GM12892 (cell line): ENCODE measurements at places on chromosomes 3 and 15.

DNA sequence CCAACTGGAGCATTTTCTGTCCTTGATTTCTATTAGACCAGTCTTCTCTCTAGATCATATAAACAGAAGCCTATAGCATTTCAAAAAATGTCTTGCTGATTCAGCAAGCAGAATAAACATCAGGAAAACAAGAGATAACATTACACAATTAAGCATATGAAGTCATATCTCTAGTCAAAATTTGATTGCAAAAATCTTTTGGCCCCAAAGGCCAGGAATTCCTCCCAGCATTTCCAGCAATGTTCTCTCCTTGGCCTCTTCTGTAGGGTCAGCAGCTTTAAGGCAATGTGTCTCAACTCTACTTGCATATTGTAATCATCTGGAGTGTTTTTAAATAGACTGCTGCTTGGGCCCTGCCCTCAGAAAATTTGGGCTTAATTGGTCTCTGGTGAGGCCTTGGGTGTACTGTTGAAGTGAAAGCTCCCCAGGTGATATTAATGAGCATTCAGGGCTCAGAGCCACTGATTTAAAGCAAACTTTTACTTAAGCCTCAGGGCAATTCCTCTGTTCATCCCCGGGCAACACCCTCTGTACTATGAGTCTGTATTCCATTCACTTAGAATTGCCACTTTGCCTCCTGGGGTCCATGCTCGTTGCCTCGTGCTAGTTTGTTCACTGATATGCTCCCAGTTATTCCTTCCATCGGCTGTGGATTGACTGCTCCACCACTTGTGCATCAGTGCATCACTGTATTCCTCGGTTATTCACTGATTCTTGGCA lies 1072.6 kb downstream of the ROBO2 start:
- no peak for DNase-seq

- DNase-seq, result no peak
Measured at GRCh38 chr3:16338999-16339398, 74.0 kb downstream of the OXNAD1 start.

DNA sequence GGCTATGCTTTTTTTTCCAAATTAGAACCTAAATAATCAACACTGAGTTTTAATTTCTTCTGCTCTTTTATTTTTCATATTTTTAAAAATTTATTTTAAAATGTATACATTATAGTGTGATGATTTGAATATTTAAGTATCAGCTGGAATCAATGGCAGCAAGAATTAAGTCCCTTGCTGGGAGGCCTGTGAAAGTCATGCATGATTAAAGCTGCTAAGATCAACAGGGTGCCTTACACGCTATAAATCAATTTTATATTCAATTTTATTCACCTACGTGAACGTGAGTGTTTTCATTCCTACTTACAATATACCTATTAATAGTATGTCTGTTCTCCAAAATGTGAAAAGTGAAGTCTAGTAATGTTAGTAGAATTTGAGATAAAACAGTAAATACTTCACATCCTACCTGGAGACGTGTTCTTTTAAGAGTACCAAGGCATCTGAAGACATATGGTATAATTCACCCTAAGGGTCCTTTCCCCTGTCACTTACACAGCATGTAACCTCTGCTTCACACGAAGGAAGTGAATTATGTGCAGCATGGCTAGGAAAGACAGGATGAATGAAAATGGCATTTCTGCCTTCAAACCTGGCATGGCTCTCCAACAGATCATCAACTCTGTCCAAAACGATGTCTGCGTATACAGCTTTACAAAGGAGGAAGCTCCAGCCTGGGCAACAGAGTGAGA lies 640.4 kb upstream of the ROBO1 start:
- DNase-seq, result no peak

- no peak for DNase-seq
Measured at GRCh38 chr3:923161-923910, 169.5 kb upstream of the CNTN6 start.

- no peak for DNase-seq
Measured at GRCh38 chr15:90187257-90187868, 13.8 kb upstream of the SEMA4B start.
